ENCODE measurements at places on chromosomes 11 and 22.

DNA sequence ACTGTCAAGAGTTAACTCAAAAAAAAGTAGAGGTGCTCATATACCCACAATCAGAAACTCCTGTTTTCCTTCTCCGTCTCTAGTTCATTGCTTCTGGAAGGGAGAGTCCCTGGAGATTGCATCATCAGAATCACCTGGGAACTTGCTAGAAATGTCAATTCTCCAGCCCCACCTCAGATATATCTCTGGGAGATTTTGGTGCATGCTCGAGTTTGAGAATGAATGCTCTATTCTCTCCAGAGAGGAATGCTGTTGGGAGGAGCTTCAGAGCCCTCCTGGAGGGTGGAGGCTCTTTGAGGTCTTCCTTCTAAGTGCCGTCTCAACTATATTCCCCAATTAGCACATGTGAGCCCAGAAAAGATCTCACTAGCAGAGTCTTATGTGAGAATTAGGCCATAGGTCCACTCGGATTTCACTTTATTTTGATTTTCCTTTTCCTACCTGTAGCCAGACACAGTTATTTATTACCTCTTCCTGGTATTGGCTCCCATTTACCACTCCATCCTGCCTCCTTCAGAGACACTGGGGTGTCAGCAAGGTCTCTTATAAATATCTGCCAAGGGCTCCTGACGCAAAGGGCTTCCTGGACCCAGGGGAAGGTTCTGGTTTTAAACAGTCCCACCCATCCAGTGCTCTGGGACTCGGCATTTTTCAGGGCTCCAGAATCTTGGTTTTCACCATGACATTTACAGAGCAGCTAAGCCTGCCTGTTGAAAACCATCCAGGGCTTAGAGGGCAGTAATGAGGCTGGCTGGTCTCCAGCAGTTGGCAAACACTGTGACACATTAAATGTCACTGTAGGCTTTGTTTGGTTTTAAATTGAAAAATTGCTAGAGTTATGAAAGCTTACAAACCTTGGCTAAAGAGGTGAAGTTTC is 136.2 kb downstream of the CD44 start:
- DNase-seq, result peak; percentile 57

- no peak for DNase-seq
These were observed 25.8 kb downstream of the USP35 start for GRCh38 chr11:78214331-78215194.

DNA sequence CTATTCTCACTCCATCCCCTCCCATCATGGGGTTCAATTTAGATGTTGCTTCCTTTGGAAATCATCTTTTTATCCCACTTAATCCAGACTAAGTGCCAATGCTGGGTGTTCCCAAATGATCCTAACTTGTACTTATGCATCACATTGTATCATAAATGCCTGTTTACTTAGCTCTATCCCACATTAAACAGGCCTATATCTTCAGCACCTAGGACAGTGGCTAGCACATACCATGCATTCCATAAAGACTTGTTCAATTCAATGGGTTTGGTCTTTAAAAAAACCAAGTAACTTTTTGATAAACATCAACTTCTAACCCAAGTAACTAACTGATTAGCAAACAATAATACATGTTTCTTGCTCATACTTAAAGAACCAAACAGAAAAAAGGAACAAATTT is 40.6 kb downstream of the RSF1 start:
- DNase-seq, result no peak

- DNase-seq, result no peak
These were observed 52.4 kb upstream of the CLMP start for GRCh38 chr11:123247496-123247799.

- DNase-seq, result no peak
These were observed 35.2 kb downstream of the MAML2 start for GRCh38 chr11:96307776-96308140.

DNA sequence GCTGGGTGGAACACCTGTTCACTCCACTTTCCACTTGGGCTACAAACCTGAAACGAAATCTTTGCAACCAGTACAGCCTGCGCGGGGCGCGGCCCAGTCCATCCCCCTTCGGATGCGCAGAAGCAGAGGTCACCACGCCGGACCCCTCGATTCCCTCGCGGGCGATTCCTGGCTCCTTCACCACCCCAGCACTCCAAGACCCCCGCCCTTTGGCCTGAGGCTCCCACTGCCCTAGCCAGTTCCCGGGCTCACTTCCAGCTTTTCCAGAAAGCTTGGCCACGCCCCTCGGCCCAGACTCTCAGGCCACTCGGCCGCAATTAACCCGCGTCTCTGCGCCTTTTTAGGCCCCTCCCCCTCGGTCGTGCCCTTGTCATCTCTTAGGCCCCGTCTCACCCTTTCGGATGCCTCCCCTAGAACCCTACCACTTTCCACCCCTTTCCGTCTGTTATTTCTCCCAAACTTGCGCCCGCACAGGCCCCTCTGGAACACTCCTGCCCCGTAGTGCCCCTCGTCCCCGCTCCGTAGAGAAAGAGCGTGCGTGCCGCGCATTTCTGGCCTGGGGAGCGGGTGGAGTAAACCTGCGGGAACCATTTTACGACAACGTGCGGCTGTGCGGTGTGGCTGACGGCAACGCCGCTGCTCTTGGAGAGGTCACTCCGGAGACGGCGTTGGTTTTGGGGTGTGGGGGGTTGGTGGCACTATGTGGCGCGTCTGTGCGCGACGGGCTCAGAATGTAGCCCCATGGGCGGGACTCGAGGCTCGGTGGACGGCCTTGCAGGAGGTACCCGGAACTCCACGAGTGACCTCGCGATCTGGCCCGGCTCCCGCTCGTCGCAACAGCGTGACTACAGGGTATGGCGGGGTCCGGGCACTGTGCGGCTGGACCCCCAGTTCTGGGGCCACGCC is at the start of gene DLAT:
DLAT (plus strand) TSS at position 636 of the 906 bp plus-strand sequence; CDS start at position 701, 65 bp downstream.
- DNase-seq, result peak; percentile 94

DNA sequence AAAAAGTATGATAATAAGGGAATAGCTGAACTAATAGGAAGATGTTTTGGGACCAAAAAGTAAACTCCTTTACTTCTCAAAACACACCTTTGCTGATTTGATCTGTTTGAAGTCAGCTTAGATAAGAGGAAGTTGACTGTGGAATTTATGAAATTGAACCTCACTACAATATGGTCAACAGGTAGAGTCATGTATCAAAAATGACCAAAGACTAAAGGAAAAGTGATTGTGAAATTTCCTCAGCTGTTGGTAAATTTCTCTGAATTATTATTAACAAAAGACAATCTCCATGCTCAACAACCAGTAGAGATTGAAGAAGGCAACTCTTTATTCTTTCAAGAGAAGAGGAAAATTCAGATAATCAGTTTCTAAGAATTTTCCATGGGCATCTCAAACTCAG is 826.5 kb downstream of the KCNA4 start:
- no peak for DNase-seq

GRCh38 chr11:35688023-35688422 is 25.4 kb downstream of the TRIM44 start:
- no peak for DNase-seq

DNA sequence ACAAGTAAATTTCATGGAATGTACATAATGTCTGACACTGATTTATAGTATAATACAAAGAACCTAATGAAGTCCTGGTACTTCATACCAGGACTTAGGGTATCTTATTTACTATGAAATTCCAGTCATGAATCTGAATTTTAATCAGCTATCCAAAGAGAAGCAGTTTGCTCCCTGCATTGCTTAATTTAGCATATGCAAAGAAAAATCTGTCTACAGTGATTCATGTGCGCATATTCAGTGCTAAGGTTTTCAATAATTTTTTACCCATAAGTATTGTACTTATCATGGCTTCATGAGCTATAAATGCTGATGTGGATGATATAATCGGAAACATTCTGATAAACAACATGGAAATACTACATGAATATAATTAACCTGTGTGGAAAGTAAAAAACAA is 185.6 kb upstream of the ARHGAP42 start:
- DNase-seq, result no peak

DNA sequence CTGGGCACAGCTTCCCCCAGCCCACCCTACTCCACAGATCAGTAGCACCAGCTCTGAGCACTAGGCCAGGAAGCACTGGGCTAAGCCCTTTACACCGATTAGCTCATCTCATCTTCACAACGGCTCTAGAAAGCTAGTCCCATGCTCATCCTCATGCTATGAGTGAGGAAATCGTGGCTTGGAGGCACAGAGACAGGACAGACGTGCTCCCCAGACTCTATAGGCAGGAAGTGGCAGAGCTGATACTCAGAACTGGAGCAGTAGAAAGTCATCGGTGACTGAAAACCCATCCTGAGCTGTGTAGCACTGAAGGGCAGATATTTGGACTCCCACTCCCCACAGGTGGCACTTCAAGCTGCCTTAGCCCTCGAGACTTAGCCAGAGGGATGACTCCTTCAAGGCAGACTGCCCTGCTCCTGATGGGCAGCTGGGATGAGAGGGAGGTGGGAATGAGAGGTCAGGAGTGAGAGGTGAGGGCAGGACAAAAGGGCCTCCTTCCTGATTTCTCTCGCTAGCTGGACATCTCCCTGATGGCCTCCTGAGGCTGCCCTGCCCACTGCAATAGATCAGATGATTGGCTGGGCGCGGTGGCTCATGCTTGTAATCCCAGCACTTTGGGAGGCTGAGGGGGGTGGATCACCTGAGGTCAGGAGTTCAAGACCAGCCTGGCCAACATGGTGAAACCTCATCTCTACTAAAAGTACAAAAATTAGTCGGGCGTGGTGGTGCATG is 9.7 kb downstream of the CD5 start:
- no peak for DNase-seq

DNA sequence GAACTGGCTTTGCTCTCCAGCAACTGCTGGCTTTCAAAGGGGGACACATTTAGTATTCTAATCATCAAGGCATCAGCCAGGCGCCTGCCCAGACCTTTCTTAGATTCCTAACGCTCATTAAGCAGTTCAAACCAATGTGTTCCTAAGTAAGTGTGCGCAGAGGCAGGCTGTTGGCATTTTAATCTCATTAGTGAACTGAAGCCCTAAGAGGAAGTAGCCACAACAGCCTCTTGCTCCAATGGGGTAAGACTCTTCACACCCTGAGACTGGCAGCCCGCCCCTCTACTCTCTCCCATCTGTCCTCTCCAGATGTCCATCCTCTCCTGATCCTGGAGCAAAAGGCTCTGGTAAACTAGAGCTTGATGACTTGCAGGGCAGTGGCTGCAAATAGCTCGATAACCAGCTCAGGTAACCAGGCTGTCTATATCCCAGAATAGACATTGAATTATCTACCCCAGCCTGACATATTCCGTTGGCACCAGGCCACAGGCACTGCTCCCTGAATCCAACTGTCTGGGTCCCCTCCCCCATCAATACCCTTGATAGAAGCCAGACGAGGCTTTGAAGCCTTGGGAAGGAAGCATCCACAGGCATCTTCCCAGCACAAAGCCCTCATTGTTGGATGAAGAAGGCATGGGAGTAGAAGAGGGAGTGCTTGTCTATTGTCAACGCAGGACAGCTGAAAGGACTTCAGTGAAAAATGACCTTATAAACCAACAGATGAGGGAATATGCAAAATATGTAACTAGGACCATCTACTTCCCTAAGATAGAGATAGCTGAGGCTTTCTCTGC is 321.1 kb downstream of the TENM4 start:
- no peak for DNase-seq

DNA sequence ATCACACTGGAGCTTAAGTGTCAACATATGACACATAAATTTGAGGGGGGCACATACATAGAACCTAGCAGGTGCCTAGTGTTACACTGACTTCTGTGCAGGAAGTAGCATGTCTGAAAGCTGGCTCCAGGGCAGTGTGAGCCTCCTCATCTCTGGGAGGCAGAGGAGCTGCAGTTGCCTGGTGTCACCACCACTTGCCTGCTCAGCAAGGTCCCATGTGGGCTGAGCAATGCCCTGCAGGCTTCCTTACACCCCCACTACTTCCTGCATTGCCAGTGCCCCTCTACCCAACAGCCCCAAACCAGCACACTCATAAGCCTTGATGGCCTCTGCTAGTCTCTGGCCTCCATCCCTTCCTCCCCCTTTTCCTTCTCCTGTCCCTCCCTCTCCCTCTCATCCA is 165.8 kb downstream of the BUD13 start:
- no peak for DNase-seq

Data from Right ventricle myocardium superior (tissue), 1 donor.